H9 (cell line): ENCODE measurements at places on chromosomes 7 and 10. TPM values are rescaled to one million over a fixed set of nuclear protein-coding genes. Genes with fewer than 3 reads are reported as not detected.

- DNase-seq: no peak
These were observed 78.4 kb downstream of the XRCC2 start for GRCh38 chr7:152597507-152597906.

GRCh38 chr10:71042216-71042615 is 153.9 kb upstream of the PCBD1 start:
- DNase-seq: no peak

Gene TMEM139
- total RNA-seq: 0.85 and 1.1 TPM in 2 replicates

GRCh38 chr10:109706026-109706560 is 217.2 kb downstream of the XPNPEP1 start:
- DNase-seq: no peak
